ENCODE measurements at places on chromosomes 11 and 22.

GRCh38 chr11:103920933-103921332 lies 115.5 kb upstream of the DDI1 start:
- DNase-seq: no peak

DNA sequence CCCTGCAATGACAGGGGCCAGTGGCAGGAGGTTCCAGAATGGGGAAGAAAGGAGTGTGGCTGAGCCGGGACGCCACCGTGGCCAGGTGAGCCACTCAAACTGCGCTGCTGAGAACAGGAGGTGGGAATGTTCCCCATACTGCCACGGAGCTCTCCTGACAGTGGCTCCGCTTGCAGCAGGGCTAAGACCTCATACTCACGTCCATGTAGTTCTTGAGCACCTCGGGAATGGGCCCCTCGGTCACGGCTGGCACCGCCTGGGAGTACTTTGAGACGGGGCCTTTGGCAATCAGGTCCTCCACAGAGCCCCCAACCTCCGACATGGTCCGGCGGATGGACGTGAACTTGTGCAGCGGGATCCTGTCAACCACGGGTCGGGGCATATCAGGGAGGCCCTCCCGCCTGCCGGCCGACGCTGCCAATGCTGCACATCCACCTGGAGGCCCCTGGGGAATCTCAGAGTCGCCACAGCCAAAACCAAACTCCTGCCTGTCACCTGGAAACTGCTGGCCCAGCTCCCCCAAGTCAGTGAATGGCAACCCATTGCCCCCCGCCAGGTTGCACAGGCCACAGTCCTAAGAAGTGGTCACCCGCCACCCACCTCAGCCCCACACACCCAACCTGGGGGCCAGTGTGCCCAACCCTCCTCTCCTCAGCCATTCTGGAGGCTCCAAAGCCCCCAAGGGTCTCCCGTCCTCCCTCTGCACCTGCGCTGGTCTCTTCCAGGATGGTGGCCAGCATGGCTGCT lies 2.4 kb downstream of the CTSD start:
- no peak for DNase-seq

GRCh38 chr22:48318575-48319320 lies 1508.9 kb downstream of the BRD1 start:
- DNase-seq: no peak

- no peak for DNase-seq
Measured at GRCh38 chr11:11442791-11443190, 89.7 kb upstream of the CSNK2A3 start.

DNA sequence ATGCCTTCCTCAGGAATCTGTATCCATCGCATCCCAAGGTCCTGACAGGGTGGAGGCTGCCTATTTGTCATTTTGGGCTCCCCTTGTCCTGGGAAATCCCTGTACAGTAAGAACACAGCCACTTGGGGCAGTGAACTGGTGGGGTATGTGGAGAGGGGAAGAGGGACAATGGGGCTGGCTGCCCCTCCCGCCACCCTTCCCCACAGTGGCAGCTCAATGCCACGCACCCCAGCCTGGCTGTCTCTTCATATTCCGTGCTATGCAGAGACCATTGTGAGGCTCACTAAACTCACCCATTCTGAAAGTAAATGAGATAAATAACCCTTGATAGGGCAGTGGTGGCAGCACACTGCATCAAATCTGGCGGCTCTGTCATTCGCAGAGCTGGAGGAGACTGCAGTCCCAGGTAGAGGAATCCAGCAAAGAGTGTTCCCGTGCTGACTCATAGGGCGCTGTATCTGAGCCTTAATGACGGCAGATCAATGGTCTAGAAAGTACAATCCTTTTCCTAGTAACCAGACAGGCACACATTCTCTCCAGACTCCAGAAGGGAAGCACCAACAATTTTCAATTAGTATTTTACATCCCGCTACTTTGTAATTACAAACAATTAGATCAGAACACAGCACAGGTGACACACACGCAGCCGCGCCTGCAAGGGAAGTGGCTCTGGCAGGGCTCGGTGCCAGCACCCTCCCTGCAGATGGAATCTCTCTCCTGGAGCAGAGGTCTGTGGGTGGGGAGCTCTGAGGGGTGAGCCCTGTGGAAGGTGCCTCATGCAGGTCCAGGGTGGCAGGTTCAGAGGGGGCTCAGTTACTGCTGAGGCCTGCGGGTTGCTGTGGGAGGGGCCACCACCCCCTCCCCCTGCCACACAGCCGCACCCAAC lies 167.9 kb upstream of the B3GAT1 start:
- DNase-seq: no peak

DNA sequence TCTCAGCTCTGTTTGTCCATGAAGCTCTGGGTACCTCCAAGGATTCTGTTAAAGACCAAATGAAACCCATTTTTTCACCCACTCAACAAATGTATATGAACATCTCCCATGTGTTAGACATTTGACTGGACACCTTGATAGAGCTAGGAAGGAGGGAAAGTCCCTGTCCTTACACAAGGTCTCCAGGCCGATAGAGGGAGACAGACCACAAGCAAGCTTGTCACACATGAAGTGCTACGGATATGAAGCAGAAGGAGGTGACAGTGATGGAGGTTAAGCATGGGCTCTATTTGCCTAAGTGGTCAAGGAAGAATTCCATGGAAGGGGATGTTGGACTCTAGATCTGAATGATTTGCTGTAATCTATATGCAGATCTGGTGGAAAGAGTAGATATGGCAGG lies 138.5 kb downstream of the MYO18B start:
- no peak for DNase-seq

- DNase-seq: no peak
Measured at GRCh38 chr11:93541884-93542810, 1.0 kb downstream of the SMCO4 start.

DNA sequence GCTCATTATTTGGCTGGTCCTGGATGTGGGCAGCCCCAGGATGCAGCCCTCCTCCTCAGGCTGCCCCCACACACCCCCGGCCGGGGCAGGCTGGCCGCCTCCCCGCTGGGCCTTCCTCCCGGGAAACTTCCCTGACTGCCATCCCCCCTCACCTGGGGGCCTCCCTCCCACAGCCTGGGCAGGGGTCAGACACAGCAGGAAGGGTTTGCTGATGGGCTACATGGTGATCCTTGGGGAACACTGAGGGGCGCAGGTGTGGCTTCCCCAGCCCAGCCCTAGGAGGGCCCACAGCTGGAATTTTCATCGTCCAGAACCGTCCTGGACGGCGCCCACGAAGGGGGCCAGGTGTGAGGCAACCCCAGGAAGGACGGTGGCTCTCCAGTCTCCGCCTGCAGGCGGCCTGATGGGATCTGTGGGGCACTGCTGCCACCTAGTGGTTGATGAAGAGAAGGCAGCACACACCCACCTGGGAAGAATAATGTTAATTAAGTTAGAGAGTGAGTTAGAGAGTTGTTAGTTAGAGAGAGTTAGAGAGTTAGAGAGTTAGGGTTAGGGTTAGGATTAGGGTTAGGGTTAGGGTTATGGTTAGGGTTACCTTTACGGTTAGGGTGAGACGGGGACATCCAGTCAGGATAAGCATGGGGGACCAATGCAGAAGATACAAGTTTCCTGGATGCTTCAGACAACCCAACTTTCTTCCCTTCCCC lies 75.9 kb upstream of the PRR5 start:
- DNase-seq: peak; percentile 66

DNA sequence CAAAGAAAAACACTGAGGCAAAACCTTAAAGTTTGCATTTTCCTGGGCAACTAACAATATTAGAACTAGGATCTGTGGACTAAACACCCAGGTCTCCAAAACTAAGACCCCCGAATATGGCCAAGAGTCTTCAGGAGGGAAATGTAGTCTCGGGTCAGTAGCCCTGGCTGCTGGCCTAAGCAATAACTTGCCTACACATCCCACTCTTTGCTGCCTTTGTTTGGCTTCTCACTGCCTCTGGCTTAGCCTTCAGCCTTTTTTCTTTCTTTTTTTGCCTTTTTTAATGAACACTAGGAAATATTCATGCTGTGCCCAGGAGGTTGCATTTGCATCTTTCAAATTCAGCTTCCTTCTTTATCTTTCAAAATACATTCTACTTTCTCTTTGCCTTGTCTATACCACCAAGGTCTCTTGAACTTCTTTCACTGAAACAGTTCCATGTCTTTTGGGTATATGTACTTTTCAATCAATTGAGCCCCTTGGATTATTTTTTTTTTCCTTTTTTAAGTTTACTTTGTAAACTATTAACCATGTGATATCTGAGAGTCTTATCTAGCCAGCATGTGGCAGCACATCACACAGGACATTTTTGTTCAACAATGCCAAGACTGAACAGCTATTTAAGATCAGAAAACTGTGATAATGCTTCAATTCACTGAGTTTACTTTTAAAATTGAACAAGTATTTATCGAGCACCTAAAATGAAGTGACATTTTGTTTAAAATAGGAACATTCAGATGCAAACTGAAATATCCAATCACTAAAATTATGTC lies 165.0 kb upstream of the TRPC6 start:
- no peak for DNase-seq

DNA sequence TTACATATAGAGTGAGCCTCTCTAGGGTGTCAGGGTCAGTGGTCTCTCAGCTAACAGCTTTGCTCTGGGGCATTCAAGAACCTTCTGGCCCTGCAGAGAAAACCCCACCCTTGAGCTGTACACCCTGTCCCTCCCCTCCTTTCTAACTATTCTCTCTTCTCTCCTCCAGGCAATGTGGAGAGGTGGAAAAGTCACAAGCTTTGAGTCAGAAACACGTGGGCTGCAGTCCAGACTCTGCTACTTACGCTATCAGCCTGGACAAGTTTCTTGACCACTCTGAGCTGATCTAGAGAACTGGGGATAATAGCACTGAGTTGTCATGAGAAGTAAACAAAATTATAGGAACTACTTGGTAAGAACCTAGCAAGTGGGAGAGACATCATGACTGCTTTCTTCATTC lies 10.7 kb upstream of the FAM83F start:
- DNase-seq: no peak

- no peak for DNase-seq
Measured at GRCh38 chr22:21755851-21756284, 20.3 kb upstream of the YPEL1 start.

Measured in activated T-cell treated with anti-CD3 and anti-CD28 coated beads for 48 hours (primary cell).